Activated naive CD4-positive, alpha-beta T cell treated with anti-CD3 and anti-CD28 coated beads, Interleukin-2, amount 50 U/mL, for 16 hours (primary cell): ENCODE measurements at places on chromosomes 16 and 17.
A peak's percentile ranks its signal among the peaks of the same experiment; 100 is the strongest.

DNA sequence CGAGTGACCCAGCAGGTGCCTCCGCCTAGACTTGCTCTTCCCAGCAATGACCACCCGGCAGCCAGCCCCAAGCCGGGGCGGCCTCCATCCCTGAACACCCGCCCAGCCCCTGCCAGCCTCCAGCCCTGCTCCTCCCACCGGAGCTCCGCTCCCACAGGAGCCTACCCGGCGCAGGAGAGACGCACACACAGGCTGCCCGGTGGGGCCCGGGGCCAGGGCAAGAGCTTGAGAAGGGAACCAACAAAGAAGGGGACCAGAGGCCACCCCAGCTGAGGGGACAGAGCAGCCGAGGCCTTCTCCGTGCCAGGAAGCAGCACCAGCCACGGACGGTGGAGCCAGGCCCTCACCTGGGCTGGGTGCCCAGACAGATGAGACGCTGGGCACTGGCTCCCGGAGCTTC lies 13.8 kb downstream of the PKD1 start:
- DNase-seq = no peak

DNA sequence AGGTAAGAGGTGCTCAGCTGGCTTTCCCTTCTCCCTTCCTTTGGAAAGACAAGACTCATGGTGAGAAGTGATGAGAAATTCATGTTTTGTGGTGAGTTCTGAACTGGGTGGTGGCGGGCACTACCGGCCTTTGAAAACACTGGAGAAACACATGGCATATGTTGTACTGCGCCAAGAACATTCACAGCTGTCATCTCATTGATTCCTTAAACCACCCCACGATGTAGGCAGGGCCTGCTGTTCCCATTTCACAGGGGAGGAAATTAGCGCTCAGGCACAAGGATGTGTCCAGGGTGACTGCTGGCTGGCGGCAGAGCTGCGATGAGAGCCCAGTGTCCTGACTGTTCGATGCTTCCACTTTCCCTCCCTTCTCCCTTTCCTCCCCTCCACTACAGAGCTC lies 1.6 kb upstream of the DOC2B start:
- DNase-seq = no peak

DNA sequence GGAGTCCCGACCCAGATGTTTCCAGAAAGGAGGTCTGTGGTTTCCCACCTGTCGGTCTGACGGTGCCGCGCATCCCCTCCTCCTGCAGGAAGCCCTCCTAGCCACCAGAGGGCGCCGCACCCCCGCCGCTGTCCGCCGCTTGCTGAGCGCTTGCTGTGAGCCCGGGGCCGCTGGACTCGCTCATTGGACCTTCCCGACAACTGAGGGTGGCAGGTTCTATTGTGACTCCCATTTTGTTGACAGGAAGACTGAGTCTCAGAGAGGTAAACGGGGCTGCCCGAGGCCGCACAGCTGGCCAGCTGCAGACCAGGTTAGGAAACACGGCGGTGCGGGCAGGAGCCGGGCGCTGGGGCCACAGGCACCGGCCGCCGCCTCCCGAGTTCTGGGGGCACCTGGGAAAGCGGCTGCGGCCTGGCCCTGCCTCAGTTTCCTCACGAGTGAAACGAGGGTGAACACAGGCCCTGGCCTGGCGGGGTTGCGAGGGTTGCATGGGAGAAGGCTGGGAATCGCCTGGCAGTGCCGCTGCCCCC lies 191.1 kb upstream of the CIBAR2 start:
- DNase-seq = peak; percentile 77

DNA sequence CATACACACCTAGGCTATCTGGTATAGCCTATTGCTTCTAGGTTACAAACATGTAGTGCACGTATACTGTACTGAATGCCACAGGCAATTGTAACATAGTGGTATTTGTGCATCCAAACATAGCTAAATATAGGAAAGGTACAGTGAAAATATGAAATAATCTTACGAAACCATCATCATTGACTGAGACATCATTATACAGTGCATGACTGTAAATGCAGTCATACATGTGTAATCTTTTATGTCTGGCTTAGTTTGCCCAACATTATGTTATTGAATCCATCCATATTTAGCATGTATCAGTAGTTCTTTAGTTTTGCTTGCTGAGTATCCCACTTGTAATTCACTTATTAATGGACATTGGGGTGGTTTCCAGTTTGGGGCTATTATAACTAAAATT lies 124.9 kb downstream of the CYLD start:
- DNase-seq = no peak
